Retinal pigment epithelial cell (primary cell): ENCODE measurements at places on chromosomes 11 and 22.

DNA sequence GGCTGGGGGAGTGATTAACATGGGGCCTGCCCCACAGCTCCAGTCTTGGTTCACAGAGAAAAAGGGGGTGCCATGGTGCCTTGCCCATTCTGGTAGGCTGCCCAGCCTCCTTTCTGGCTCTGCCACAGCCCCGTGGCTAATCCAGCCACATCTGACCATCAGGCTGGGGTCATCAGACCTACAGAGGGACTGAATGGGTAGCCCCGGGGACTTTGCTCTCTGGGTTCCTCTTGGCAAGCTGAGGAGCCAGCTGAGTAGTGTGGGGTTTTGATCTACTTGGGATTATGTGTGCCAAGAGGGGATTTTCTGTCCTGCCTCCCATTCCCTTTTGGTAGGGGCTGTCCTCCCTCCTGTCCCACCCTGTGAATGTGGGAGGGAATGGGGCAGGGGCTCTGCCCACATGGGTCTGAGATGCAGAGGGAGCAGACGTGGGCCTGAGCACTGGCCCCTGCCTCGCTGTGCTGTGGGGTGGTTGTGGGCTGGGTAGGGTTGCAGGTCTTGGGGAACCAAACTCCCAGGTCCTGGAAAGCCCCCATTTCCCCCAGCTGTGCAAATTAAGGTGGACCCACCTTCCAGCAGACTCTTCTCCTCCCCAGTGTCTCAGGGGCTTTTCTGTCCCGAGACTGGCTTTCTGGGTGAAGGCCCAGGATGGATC is 32.0 kb downstream of the CD82 start:
- no peak for DNase-seq

- no peak for DNase-seq
Measured at GRCh38 chr11:35377262-35377661, 42.1 kb downstream of the SLC1A2 start.

DNA sequence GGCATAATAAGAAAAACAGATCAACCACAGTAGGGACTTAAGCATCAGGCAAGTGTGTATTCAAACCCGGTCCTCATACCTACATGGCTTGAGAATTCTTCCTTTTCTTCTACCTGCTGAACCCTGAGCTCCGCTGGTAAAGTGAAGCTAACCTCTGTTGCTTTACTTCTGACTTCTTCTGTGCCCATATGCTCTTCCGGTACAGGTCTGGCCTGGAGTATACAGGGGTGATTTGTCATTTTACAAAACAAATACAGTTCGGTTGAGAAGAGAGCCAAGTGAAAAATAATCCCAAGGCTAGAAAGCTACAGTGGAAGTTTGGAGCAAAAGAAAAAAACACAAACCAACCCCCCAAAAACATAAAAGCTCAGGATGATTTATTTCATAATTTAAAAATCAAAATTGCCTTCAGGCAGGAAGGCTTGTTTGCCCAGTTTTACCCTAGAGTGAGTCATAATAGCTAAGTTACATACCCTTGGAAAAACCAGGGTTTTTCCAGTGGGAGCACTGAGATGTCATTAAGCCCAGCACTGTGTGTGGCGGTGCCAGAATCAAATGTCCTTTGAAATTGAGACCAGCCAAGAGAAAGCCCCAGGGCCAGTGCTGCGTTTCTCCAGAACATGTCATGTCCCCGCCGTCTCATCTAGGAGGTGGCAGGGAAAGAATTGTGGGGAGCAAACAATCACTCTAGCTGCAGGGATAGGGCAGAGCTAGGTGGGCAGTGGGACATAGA is 305.5 kb upstream of the ISX start:
- no peak for DNase-seq

GRCh38 chr22:17707526-17707925 is 66.7 kb downstream of the BID start:
- DNase-seq = no peak

DNA sequence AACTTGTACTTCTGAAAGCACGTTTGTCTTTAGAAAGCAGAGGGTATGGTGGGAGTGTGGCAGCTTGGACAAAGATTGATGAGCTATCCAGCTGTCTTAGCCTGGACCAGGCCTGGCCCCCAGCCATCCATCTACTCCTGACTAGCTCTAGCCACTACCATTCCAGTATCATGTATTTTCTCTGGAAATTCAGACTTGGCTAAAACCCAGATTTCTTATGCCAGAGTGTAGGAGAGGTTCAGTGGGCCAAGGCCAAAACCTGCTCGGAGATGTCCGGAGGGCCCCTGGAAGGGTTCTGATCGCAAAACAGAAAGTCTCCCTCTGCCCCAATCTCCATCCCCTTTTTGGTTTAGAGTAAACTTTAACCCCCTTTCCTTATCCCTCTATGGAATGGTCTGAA is 24.8 kb upstream of the MTCH2 start:
- no peak for DNase-seq

DNA sequence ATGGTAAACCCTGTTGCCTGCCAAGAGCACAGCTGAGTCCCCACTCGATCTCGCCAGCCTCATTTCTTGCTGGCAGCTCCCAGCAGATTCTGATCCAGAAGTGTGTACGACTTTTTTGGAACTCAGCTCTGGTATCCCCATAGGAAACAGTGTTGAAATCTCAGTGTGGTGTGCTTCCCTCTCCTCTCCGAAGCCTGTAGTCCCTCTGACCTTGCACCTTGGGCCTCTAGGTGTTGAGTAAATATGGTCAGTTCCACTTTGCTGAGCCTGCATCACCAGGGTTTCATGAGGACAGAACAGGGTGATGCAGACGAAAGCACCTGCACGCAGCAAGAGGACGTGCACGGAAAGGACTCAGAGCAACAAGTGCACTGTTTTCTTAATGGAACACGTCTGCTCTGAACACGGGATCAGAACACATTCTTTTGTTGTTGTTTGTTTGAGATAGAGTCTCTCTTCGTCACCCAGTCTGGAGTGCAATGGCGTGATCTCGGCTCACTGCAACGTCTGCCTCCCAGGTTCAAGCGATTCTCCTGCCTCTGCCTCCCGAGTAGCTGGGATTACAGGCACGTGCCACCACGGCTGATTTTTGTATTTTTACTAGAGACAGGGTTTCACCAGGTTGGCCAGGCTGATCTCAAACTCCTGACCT is 3.8 kb upstream of the CPT1A start:
- DNase-seq = no peak

- no peak for DNase-seq
Measured at GRCh38 chr22:40051322-40051721, 56.6 kb downstream of the FAM83F start.

GRCh38 chr22:26656891-26657851 is at the start of gene MIAT:
Gene MIAT, plus strand, starts transcription at chr22:26657588.
- DNase-seq = no peak

DNA sequence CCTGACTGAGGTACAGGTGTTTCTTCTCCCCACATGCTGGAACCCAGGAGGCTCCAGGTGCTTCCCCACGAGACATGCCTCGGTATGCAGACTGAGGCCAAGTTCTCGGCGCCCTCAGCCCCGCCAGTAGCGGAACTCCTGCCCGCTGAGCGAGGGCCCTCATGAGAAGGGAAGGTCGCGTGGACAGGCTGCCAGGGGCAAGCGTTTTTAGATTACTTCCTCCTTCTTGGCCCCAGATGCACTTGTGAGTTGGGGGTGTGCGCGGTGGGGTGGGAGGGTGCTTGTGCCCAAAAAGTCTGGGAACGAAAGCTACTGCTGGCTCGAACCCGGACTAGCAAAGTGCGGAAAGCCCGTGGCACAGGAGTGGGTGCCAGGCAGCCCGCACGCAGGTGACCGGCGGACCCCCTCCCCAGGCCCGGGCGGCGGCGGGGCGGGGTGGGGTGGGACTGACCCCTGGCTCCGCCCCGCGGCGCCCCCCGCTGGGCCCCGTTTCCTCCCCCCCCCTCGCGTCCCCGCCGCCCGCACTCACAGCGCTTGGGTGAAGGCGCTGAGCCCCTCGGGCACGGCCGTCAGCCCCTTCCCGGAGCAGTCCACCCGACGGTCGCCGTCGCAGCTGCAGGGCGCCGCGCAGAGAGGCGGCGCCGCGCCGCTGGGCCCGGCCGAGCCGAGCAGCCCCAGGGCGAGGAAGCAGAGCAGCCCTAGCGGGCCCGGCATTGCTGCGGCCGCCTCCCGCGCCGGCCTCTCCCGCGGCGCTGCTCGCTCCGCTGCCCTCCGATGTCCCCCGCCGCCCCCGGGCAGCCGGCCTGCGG is 797 bp downstream of the LGR4 start:
- DNase-seq = no peak
